ENCODE measurements at places on chromosomes 6 and 20.

DNA sequence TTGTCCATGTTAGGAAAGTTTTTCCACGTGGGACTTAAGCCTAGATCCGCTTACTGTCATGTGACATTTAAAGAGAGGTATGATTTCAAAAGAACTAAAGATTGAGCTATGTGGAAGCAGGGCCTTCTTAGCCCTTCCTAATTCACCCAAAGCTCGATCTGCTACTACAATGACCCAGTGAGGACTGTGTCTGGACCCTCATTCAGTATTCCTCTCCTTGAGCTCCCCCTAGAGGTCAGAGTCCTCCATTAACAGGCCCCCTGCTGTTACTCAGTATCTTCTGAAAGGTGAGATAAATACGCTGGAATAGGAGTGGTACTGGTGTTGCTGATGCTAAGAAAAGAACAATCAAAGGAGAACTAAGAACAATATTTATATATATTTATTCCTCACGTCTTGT, 414.0 kb downstream of the GJA1 start:
- DNase-seq = no peak

DNA sequence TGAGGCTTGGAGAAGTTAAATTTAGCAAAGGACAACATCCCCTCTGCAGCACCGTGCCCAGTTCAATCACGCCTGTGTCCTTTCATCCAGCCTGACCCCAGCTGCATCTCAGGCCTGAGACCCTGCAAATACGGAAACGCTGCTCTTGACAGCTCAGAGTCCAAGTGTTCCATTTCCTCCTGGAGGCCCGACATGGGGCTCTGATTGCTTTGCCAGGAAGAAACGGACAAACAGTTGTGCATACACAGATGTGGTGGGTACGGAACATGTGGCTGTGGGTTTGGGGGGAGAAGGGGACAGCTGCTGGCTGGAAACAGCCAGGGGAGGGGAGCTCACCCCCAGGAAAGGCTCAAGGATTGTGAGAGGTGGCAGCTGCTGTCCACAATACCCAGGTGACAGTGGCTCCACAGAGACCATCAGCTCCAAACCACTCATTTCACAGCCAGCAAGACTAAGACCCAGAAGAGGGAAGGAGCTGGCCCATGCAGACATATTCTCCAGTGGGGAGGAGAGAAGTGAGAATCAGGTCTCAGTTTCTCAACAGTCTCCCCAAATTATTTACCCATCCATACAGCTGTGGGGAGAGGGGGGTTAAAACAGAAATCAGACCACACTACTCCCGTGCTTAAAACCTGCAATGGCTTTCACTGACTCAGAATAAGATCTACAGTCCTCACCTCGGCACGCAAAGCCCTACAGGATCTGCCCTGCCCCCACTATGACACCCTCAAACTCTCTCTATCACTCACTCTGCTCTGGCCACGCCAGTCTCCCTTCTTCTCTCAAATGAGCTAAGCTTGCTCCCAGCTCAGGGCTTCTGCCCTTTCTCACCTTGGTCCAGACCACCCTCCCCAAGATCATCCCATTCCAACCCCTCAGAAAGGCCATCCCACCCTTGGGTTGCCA, 89.1 kb downstream of the PREX1 start:
- no peak for DNase-seq

GRCh38 chr6:152300517-152300916, 336.6 kb downstream of the SYNE1 start:
- DNase-seq = no peak

- DNase-seq = no peak
Measured at GRCh38 chr20:50528129-50528528, 17.9 kb downstream of the PTPN1 start.

DNA sequence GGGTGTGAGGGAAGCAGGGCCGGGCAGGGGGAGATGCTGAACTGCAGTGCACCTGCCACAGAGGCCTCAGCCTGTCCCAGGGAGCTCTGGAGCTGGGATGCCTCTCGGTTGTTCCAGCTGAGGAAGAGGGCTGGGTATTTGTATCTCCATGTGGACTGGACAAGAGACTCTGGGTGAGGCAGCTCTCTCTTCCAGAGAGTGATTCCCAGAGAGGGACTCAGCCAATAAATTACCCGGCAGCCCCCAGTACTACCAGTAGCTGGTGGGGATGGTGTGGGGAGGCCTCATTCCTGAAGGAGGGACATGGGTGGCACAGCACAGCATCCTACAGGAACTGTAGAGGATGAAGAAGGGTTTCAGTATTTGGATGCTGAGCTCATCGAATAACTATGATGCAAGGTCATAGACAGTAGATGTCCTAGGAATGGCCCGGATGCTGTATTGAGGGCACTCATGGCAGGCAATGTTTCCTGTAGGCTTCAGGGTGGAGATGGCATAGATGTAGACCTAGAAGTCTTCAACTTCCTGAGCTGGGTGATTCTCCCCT, 1.4 kb downstream of the FGD2 start:
- no peak for DNase-seq

DNA sequence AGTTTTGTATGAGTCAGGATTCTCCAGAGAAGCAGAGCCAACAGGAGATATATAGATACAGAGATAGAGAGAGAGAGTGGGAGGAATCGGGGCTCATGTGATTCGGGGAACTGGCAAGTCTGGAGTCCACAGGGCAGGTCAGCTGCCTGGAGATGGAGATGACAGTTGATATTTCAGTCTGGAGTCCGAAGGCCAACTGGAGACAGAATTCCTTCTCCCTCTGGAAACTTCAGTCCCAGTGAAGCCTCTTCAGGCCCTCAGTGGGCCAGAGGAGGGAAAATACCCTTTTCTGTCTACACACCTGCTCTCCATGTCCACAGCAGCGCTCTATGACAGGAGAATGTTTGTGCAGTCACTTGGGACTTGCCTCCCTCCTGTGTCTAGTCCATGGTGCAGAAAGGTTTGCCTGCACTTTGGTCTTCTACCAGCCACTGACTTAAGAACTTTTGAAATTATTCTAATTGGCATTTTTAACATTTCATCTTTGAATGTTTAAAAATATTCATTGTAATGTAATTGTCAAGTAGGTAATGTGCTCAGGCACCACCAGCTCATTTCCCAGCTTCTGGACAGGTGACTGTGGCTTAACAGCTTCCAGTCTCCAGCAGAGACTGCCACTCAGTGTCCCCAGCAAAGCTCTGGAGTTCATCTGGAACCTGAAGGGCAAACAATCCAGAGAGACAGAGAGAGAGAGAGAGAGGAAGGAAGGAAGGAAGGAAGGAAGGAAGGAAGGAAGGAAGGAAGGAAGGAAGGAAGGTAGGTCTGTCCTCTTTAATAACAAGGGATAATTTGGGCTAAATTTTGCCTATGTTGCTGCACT, 43.8 kb upstream of the AFDN start:
- no peak for DNase-seq

DNA sequence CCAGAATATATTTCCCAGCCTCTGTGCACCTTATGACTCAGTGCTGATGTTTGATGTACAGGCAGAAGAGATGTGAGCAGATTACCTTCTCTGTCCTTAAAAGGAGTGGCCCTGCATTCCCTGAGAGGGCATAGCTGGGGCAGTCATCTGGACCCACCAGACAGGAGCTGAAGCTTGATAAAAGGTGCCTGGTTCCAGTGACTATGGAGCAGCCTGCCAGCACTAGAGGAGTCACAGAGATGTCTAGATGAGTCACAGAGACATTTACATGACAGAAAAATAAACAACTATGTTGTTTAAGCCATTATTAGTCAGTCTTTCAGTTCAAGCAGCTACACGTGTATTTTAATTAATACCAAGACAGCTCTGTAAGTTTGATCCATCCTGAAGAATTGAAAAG, 237.1 kb upstream of the MOCS1 start:
- no peak for DNase-seq

DNA sequence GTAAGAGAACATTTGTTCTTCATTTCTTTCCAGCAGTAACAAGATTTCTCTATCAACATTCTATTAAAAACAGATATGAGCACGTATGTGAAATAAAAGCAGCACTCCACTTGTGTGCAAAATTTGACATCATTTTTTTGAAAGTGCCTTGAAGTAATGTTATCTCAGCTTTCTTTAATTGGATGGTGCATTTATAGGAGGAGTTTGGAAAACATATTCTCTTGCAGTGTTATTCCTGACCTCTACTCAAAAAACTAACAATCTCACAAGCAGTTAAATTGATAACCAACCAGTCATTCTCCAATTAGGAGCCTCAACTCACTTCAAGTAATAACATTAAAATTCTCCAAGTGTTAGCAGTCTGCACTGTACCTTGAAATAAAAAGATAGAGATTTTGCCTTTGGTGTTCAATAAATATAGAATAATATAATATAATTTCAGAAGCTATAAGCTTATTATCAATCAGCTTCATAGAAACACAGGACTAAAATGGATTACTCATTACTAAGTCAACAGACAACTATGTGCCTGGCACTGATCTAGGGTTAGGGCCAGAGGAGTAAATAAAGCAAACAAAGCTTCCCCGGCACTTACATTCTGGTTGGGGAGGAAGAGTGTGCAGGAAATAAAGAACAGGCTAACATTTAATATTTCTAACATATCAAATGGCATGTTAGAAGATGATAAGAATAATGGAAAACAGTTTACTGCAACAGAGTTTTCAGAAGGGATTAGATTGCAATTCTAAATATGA, 149.0 kb upstream of the SGK1 start:
- DNase-seq = no peak

DNA sequence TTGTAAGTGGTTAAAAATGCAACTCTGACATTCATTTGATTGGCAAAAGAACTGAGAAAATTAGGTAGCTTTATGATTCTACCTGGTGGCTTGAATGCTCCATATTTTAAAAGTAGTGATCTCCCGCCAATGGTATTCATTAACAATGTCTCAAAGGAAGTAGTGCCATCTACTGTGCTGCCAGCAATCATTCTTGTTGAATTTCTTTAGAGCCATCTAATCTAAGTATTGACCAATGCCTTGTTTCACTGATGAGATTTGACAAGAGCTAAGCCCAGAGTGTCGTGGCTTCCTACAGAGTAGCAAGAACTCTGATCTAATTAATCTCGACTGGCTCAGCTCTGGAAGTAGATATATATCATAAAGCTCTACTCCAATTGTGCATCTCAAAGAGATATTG, 696.7 kb downstream of the C6orf118 start:
- DNase-seq = no peak

DNA sequence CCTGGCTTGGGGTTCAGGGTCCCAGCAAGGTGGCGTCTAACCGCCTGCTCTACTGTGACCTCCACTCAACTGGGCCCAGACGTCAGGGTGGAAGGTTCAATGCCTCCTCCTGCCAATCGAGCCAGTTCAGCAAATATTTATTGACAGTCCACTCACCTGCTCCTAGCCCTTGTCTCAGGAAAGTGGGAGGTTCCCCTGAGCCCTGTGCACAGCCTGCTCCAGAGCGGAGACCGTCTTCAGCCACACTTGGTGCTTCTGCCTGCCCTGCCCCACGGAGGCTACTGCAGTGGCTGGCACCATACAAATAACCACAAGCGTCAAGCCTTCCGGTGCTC, 6.1 kb downstream of the CCDC167 start:
- DNase-seq = no peak

DNA sequence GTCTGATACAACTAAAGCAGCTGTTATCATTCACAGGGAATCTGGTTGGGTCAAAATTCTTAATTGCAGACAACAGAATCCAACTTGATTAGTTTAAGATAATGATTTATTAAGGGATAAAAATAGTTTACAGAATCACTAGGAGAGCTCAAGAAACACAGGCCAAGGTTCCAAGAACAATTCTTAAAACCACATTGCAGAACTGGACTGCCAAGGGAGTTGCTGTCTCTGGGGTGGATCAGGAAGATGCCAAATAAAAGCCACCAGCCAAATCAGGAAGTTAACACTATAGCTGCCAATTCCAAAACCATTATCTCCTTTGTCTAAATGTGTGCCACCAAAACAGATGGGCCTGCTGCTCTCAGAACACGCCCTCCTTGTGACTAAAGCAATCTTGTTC, 53.7 kb downstream of the NUDT3 start:
- no peak for DNase-seq

- no peak for DNase-seq
Measured at GRCh38 chr6:95636552-95637431, 59.5 kb downstream of the MANEA start.

- no peak for DNase-seq
Measured at GRCh38 chr20:32664012-32664677, 9.6 kb downstream of the C20orf203 start.

GRCh38 chr6:16056263-16056870, 72.5 kb upstream of the MYLIP start:
- DNase-seq = no peak

GRCh38 chr6:132734694-132735236, 20.9 kb upstream of the VNN1 start:
- no peak for DNase-seq

DNA sequence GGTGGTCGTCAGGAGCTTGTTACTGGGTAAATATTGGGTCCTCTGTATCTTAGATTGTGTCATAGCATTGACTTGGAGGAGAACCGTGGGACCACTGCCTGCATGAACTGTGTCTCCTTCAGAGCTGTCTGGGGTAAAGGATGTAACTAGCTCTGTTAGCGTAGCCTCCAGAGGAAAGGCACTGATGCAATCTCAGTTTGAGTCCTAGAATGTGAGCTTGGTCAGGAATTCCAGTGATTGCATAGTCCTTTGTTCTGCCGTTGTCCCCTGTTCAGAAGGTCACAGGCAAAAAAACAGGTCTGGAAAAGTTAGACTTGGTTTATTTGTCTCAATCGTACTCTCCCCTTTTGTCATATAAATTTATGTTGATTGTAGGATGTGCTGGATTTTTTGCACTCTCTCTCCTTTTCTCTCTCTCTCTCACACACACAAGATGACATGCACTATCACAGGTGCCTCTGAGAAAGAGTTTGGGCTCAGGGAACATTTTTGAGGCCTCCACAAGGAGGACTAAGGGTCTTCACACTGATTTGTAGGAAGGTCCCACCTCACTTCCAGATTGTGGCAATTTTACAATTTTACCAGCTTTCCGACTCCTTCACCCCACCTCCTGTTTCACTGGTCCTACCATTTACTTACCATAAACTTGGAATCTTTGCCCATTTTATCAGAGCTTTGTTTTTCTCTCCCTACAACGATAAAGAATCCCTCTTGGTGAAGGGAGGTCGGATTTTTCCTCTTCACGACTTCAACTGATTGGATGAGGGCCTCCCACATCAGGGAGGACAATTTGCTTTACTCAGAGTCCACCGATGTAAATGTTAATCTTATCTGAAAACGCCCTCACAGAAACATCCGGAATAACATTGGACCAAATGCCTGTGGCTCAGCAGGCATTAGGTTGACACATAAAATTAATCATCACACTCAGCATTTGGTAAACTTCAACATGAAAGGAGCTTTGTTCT, 7.0 kb upstream of the DACT2 start:
- DNase-seq = no peak

Data from effector CD8-positive, alpha-beta T cell (primary cell).